Retina (tissue), 1 donor: ENCODE measurements at places on chromosomes 1 and 21.

- DNase-seq = no peak
These were observed 59.7 kb downstream of the MRPL37 start for GRCh38 chr1:54259546-54260140.

- DNase-seq = no peak
These were observed 160.5 kb downstream of the ACTL8 start for GRCh38 chr1:17915511-17916197.

GRCh38 chr1:18511149-18511873, 30.6 kb downstream of the KLHDC7A start:
- DNase-seq = no peak

DNA sequence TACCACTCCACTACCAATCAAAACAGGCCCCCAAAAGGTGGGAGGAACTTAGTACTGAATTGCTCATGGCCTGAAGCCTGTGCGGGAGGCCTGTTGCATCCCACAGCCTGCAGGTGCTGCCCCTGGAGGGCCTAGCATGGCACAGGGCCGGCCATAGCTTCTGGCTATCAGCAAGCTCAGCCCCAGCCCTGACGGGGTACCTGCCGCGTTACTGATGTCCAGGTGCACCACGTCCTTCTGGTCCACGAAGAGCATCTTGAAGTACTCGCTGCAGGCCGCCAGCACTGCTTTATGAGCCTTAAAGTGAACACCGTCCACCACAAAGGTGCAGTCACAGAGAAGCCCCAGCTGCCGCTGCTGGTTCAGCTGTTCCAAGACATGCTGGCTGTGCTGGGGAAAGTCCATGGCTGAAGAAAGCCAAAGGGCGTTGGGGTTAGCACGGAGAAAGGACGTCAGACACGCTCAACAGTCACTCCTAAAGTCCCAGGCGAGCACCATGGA, 27.8 kb downstream of the ZBTB17 start:
- no peak for DNase-seq

DNA sequence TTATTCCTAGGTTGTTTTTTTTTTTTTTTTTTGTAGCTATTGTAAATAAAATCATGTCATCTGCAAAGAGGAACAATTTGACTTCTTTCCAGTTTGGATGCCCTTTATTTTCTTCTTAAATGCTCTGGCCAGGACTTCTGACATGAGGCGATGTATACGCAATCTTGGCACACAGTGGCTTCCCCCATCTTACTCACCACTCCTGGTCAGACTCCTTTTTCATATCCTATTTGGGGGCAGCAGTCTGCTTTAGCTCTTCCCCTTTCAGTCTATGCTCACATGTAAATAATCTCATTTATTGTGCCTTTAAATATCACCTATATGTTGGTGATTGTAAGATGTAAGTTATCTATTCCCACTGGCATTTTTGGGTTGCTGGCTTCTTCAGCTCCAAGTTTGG, 56.1 kb downstream of the SLAMF6 start:
- no peak for DNase-seq

- DNase-seq = no peak
These were observed 155.2 kb downstream of the BARHL2 start for GRCh38 chr1:90561911-90562310.

- no peak for DNase-seq
These were observed 62.1 kb downstream of the CLIC6 start for GRCh38 chr21:34730756-34731445.

GRCh38 chr1:1768249-1768992, 9.8 kb downstream of the NADK start:
- DNase-seq = no peak

- DNase-seq = no peak
These were observed 182.9 kb downstream of the NTNG1 start for GRCh38 chr1:107323784-107324183.

GRCh38 chr1:164759979-164760469, 201.0 kb downstream of the PBX1 start:
- DNase-seq = no peak

- no peak for DNase-seq
These were observed 32.0 kb upstream of the B3GALT5 start for GRCh38 chr21:39580744-39581143.

DNA sequence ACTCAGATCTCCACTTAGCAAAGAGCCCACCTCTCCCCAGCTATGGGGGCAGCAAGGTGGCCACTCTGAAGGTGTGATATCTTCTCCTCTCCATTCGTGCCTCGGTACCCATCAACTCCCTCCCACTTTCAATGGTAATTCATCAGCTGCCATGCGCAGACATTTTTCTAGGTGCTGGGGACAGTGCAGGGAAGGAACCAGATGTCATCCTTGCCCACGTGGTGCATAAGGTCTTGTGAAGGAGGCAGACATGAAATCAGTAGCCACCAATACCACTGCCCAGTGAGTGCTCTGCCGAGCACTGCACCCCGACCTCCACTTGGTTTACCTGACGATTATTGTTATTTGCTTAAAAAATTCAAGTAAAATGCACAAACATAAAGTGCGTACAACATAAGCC, 76.3 kb upstream of the CSF3R start:
- no peak for DNase-seq

GRCh38 chr1:82775406-82776000, 974.8 kb downstream of the ADGRL2 start:
- no peak for DNase-seq

- DNase-seq = no peak
These were observed 2.0 kb downstream of the RPRD2 start for GRCh38 chr1:150365941-150366340.

DNA sequence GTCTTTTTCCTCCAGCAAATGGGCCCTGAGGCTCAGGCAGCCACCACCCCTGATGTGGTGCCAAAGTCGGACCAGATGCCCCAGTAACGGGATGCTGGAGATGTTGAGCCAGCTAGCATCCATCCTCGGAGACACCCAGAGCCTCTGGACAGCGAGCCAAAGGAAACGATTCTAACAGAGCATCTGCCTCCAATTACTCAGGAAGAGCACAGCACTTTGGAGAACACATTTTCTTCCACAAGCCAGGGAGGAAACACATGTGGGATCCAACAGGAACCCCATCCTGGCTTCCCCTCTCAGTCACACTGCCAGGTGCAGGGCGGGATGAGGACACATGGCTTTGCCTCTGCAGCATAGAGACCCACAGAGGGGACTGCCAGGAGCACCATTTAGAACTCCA, 44.9 kb downstream of the C1orf198 start:
- DNase-seq = no peak

- peak; percentile 62 for DNase-seq
These were observed 12.4 kb upstream of the GPR61 start for GRCh38 chr1:109527098-109527811.

DNA sequence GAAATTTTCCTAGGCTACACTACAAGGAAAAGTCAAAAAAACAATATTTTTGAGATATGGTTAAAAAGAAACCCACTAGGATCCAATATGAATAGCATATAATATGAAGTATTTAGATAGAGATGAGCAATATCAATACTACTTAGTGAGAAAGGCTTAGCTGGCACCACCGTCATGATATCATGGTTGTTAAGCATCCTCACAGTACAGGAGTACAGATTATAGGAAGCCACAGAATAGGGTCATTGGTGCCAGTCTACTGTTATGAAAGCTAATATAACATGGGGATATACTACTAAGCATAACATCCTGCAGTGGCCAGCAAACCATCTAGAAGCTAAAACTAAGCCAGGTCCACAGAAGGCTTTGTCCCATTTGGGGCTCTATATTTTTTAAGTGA, 28.4 kb upstream of the NRIP1 start:
- DNase-seq = no peak

DNA sequence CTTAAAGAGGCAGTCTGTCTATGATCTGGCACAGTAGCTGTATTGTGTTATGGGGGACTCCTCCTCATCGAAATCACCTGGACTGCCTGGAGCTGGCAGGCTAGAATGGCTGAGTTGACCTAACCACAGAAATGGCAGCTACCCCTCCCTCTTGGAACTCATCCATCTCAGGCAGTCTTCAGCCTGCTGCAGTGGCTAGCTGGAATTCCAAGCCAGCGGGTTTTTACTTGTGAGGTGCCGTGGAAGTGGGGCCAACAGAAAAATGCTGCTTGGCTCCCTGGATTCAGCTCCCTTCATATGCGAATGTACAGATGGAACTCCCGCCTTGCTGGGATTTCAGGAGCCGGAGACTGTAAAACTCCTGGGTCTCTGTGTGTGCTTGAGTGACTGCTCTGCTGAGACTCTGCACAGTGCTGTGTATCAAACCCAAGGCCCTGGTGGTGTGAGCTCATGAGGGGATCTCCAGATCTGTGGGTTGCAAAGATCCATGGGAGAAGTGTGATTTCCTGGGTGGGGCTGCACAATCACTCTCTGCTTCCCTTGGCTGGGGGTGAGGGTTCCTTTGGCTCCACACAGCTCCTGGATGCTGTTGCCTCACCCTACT, 316.9 kb downstream of the CTH start:
- no peak for DNase-seq

DNA sequence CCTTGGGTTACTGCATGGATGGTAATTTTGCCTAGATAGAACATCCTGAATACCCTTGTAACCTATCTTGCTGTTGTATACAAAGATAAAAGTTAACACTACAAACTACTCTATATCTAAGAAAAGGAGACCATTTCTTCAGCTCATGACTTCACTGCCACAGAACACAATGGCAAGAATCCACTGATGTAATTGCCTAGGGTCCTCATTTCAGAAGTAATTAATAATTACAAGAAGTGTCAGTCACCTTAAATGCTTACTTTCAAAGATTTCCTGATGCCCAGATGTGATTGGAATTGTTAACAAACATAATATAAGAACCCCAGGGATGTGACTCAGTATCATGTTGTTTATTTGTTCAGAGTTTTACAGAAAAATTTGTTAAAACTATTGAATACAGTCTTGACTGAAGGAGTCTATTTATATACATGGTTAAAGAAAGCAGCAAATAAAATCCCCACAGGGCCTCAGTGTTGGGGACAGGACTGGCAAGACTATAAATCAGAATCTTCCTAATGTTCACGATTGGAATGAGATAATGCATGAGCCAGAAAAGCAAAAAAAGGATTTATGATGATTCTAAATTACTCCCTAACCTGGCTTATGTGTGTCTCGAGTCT, 83.9 kb downstream of the CRB1 start:
- DNase-seq = no peak

DNA sequence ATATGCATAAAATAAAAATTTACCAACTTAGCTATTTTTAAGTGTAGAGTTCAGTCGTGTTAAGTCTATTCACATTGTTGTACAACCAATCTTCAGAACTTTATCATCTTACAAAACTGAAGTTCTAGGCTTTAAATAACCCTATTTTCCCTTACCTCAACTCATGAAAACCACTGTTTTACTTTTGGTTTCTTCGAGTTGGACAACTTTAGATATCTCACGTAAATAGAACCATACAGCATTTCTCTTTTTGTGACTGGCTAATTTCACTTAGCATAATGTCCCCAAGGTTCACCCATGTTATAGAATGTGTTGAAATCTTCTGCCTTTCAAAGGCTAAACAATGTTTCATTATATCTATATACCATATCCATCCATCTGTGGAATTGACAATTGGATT, 819.0 kb upstream of the ADGRL4 start:
- no peak for DNase-seq

- DNase-seq = no peak
These were observed 105.5 kb downstream of the RPE65 start for GRCh38 chr1:68344208-68344607.

DNA sequence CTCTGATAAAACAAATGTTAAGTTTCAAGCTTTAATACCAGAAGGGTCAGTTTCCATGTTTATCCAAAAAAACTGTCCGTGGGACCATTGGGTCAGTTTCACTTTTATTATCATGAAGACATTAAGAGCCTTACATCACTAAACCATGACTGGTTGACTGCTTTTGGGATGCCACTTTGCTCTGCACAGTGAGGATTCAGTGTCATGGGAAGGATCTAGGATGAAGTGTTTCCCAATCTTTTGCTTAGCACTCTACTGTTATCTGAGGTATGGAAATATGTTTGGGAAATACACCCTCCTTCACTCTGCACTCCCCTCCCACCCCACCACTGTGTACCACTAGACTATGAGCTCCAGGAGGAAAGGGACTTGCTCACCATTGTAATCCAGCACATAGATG, 16.3 kb downstream of the RPS6KC1 start:
- DNase-seq = no peak

GRCh38 chr1:18062185-18062584, 45.4 kb upstream of the IGSF21 start:
- peak; percentile 24 for DNase-seq

- DNase-seq = peak; percentile 62
These were observed 38.9 kb downstream of the FAM163A start for GRCh38 chr1:179781962-179782361.
